ENCODE measurements at places on chromosomes 12 and 14.

GRCh38 chr12:7129287-7129871, 690 bp upstream of the RBP5 start:
- no peak for DNase-seq

DNA sequence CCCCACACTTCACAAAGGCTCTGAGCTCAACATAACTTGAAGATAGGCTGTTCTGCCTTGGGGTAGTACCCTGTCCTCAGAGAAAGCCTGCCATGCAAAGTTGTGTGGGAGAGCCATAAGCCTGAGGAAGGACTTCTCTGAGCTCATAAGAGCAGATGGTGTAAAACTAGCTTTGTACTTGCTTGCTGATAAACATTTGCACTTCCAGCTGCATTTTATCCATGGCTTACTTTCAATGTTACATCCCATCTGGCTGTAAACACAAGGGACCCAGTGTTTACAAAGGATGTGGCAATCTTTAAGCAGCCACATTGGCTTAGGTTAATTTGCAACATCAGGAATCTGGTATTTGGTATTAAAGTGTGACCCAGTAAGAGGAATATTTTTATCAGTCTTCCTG, 258.1 kb downstream of the IPO8 start:
- DNase-seq: no peak

GRCh38 chr12:92493816-92494215, 209.0 kb upstream of the PLEKHG7 start:
- no peak for DNase-seq

GRCh38 chr14:77035267-77035666, 6.8 kb upstream of the IRF2BPL start:
- DNase-seq: no peak

DNA sequence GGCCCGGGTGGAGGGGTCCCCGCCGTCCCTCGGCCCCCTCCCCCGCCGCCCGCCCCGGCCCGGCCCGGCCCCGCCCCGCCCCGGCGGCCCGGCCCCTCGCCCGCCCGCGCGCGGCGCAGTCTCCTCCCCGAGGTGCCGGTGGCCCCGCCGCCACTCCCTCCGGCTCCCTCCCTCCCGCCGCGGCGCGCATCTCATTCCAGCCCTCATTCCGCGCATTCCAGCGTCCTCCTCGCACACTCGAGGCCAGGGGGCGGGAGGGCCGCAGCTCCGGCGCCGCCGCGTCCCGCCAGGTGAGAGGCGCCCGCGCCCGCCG, at the start of gene TEAD4:
Gene TEAD4 (plus strand): TSS at position 206 of the 313 bp plus-strand sequence.
- DNase-seq: peak; percentile 97

DNA sequence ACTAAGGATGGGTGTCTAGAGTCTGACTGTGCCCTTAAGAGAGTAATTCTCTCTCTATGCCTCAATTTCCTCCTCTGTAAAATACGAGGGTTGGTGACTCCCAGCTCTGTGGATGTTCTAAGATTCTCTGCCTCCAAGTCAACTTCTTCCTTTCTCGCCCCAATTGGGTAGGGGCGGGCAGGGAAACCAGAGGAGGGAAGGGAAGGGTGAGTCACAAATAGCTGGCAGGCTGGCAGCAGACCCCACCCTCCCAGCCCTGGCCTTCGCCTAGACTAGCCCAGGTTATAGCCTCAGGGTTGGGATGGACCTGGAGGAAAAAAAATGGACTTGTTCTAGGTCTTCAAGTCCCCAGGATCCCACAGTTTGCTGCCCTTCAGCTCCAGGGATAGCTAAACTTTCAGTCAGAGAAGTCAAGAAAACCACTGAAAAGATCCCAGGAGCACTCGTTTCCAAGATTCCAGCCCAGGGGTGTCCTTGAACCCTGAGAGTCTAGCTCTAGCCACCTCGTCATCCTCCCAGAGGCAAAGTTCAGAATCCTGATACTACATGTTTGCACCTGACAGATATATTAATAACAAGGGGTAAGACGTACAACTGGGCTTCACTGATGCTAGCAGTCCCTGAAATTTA, 2.3 kb downstream of the DGKA start:
- no peak for DNase-seq

DNA sequence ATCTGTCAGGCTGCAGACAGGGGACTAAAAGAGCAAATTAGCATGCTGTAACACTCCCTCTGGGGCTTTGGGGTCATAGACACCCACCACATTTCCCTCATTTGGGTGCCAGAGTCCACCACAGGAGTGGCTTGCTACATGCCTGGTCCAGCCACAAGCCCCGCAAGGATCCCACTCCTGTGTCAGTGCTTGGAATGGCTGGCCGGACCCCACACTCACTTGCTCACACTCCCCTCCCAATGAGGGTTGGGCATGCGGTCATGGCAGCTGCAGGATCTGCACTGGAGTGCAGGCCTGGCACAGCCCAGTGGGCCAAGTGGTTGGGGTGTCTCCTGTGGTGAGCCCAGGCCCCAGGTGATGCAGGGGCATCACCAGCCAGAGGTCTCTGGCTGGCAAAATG, 59.9 kb downstream of the TSPAN19 start:
- no peak for DNase-seq

GRCh38 chr14:50335989-50336824, 24.1 kb downstream of the DMAC2L start:
- DNase-seq: no peak

DNA sequence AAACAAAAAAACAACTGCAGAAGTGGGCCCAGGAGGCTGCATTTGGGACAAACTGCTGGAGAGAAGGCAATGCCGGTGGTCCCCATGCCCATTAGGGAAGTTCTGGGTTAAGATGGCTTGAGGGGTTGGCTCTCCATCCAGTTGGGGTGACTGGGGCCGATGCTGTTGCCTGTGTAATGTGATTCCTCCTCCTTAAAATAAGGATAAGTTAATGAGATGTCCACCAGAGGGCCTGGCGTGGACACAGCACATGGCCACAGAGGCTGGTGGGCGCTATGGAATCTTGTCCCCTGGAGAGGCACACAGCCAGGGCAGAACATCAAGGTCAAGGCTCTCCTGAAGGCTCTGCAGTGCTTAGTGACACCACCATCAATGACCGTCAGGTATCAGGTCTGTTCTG, 1.0 kb upstream of the TESC start:
- DNase-seq: peak; percentile 64

- DNase-seq: no peak
Measured at GRCh38 chr12:131793243-131794022, 34.8 kb upstream of the MMP17 start.

DNA sequence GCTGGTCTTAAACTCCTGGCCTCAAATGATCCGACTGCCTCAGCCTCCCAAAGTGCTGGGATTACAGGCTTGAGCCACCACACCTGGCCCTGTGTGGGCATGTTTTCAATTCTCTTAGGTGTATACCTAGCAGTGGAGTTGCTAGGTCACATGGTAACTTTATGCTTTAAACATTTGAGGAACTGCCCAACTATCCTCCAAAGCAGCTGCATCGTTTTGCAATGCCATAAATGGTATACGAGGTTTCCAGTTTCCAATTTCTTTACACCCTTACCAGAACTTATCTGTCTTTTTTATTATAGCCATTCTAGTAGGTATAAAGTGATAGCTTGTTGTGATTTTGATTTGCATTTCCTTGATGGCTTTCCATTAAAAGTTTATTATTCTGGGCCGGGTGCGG, 25.1 kb downstream of the RBMS2 start:
- no peak for DNase-seq

GRCh38 chr14:32564596-32564995, 235.5 kb downstream of the AKAP6 start:
- DNase-seq: no peak

- DNase-seq: no peak
Measured at GRCh38 chr14:59081720-59082119, 106.7 kb upstream of the DAAM1 start.

DNA sequence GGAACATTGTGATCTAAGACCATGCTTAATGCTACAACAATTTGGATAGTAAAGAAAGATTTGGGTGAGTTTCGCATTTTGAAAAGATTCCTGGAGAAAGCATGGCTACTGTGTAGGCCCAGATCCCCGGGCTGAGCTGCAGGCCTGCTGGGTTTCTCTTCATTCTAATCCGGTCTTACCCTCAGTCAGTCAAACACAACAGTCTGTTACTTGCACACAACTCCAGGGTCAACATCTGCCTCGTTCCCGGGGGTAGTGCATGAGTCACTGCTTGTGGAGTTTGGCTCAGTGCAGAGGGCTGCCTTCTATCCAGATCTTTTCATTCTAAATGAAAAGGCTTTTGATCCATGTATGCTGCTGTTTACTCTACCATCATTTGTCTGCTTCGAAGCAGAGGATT, 60.4 kb upstream of the SEL1L start:
- no peak for DNase-seq

Data from HuH-7.5 (cell line).